ENCODE measurements at places on chromosomes 6 and 20. TPM values are rescaled to one million over a fixed set of nuclear protein-coding genes. Genes with fewer than 3 reads are reported as not detected.

Gene GPLD1
- total RNA-seq: 8.4 TPM

Gene PCK1
- total RNA-seq: 0.17 TPM

Gene CEP85L
- 32.5 TPM for total RNA-seq

Gene PRSS35
- total RNA-seq: 3.1 TPM

Gene CAGE1
- total RNA-seq: 0.11 TPM

Gene TSHZ2
- total RNA-seq: 0.23 TPM

Gene FRS3
- total RNA-seq: 7.8 TPM

Gene MYB
- total RNA-seq: 5.1 TPM

Gene ELOVL4
- 9.0 TPM for total RNA-seq

Gene ANKEF1
- 7.1 TPM for total RNA-seq

Gene FOXA2
- total RNA-seq: 3.1 TPM

Gene MAS1
- 0.68 TPM for total RNA-seq

- no peak for DNase-seq
These were observed 4.3 kb downstream of the MTG2 start for GRCh38 chr20:62186887-62187866.

- no peak for DNase-seq
These were observed 25.1 kb downstream of the NEDD9 start for GRCh38 chr6:11207199-11207968.

DNA sequence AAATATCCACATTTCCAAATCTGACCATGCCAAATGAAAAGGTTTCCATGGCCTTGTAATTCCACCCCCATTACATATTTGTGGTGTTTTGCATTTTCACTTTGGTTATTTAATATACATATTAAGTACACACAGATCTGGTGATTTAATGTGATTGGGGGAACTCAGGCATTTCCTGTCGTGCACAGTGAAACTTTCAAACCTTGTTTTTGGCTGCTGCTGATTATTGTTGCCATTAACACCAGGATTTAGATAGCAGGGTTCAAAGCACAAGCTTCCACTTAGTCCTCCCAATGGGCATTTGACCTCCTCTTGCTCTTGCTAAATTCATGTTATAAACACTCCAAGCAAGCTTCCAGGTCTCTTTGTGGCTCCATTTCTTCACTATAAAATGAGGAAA, 166.5 kb downstream of the SOBP start:
- DNase-seq: no peak

DNA sequence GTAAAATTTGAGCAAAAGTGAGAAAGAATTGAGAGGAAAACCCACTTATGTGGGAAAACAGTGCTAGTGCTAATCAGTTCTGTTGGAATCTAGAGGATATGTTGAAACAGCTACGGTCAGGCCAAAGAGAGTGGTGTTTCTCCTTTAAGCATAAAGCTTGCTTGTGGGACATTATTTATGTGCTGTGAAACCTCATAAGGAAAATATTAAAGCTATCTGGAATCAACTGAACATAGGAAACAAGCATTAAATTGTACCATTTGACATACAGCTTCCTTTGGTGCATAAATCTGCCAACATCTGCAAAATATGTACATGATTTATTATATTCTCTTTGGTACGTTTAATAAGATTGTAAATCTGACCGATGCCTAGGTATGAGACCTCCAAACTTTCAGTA, 182.5 kb upstream of the PDE10A start:
- no peak for DNase-seq

GRCh38 chr6:121615493-121615892, 180.0 kb downstream of the GJA1 start:
- peak; percentile 15 for DNase-seq

- DNase-seq: no peak
These were observed 20.4 kb upstream of the ANKEF1 start for GRCh38 chr20:10014431-10014830.

- DNase-seq: no peak
These were observed 155.3 kb upstream of the MAFB start for GRCh38 chr20:40844332-40844731.

- DNase-seq: no peak
These were observed 46.2 kb upstream of the ADIG start for GRCh38 chr20:38534756-38535155.

- DNase-seq: no peak
These were observed 160.0 kb downstream of the LRFN2 start for GRCh38 chr6:40427196-40427595.

GRCh38 chr6:22153384-22154158, 143.3 kb downstream of the PRL start:
- DNase-seq: no peak

GRCh38 chr20:61234224-61234890, 17.7 kb upstream of the CDH4 start:
- no peak for DNase-seq

- DNase-seq: no peak
These were observed 44.1 kb downstream of the SNX9 start for GRCh38 chr6:157867155-157867559.

DNA sequence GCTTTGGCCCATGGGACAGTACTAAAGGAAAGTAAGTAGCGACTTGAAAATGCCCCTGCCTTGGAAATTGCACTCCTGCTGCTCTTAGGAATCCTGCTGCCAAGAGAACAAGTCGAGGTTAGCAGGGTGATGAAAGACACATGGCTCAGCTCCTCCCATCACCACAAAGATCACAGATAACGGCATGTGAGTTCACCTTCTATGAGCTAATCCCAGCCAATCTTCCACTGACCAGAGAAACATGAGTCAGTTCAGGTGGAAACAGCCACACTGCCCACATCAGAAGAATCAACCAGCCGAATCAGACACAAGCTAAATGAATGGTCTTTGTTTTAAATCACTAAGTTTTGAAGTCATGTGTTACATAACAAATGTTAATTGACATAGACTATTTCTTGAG, 106.3 kb downstream of the PRKN start:
- no peak for DNase-seq

DNA sequence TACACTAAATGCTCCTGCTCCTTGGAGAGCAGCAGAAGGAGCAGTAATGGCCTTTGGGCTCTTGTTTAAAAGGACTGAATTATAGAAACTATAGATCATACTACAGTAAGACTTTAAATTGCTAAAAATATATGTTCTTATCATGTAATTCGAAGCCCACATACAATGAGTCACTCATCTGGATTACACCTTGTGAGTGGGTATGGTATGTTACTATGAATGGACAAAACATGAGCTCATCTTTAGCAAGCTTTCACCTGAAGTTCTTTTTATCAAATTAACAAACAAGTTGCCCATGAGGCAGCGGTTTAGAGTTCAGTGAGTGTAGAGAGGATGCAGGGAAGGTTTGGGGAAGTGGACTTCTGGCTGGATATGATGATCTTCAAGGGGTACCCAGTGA, 114.4 kb upstream of the CCN2 start:
- DNase-seq: no peak

DNA sequence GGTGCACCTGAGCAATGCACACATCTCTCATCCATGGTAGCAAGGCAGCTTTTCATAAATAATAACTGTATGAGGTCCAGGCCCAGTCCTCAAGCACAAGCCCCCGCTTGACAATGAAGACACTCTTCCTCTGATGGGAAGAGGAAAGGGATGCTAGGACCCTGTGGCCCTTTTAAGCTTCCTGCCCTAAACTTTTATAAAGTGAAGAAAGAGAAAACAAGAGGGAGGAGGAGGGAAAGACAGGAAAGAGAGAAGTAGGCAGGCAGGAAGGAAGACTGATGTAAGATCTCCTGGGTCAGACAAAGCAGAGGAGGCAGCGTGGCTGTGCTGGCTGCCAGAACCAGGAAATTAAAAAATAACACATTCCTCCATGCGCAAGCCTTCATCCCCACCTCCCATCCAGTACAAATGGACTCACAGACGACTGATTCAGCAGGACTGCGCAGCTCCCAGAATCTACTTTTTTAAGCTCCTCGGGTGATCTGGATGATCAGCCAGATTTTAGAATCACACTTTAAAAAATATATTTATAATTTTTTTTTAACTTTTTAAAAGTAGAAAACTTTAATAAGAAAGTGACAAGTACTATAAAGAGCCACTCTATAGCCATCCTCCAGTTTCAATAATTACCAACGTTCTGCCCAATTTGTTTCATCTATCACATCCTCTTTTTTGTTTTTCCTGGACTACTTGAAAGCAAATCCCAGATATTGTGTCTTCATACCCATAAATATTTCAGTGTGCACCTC, 16.5 kb downstream of the TNFAIP3 start:
- DNase-seq: no peak

DNA sequence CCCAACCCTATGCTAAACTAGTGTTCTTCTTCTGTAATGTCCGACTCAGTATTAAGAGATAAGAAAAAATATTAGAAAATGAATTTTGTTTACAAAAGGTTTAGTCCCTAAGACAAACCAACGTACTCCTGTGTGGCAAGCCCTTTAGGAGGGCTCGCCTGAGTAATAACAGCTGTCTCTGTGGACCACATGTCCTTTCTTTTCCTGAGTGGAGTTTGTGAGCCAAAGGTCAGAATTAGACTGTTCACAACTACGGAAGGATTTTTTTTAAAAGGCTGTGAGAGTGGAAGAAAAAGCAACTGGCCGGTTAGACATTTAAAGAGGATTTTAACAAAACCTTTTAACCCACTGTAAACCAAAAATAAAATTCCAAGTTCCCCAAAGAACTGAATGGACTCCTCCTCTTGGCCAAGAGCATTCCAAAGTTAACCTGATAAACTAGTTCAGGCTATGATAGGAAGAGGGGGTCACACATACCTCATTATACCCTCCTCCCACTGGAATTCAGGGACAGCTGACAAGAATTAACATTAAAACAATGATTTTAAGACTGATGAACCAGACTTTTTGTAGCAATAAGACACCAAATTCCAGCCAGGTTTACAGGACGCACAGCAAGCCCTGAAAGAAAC, 43.5 kb downstream of the FAM184A start:
- DNase-seq: no peak

GRCh38 chr6:152267967-152268845, 369.0 kb downstream of the SYNE1 start:
- no peak for DNase-seq

GRCh38 chr6:3052481-3053230, 15.6 kb upstream of the RIPK1 start:
- no peak for DNase-seq

DNA sequence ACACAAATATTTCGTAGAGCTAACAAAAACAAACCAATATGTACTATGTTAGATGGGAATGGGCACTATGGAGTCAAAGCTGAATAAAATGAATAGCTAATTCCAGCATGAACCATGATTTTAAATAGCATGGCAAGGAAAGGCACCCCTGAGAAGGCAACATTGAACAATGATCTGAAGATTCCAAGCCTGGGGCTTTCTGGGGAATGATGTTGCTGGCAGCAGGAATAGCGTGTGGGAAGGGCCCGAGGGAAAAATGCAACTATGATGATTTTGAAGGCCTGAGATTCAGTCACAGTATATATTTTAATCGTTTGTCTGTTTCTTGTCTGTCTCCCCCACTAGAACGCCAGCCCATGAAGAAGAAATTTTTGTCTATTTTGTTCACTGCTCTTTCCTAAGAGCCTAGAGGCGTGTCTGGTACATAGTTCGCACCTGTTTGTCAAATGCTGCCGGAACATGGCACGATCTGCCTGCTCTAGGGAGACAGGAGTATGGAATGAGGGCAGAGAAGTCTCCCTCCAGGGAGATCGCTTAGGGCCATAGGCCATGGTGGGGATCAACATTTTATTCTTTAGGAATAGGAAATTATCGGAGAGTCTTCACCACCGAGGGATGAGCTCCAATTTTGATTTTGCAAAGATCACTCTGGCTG, 84.8 kb upstream of the EYA2 start:
- DNase-seq: no peak

Measured in WTC11 (cell line).